Activated gamma-delta T cell treated with Interleukin-2 at 50 U/mL for 16 hours (primary cell): ENCODE measurements at places on chromosomes 7 and 10.

- no peak for DNase-seq
These were observed 1.8 kb upstream of the OPN1SW start for GRCh38 chr7:128777156-128778123.

DNA sequence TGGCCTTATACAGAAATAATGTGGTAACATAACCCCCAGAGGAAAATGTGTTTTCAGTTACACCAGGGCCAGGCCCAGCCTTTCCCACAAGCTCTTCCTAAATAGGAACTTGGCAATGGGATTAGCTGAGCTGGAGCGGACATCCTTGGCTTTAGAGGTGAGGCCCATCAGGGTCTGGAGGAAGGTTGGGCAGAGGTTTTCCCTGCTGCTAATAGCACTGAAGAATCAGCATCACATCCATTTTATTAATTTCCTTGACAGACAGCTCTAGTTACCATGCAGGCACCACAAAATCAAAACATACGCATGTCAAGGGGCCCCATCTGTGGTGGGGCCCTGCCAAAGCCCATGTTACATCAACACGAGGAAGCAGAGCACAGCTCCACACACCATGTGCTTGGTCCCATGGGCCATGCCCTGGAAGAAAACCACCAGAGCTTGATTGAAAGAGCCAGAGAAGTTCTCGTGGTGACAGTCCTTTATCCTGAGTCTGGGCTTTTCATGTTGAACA, 566.6 kb downstream of the KCNMA1 start:
- DNase-seq: no peak

DNA sequence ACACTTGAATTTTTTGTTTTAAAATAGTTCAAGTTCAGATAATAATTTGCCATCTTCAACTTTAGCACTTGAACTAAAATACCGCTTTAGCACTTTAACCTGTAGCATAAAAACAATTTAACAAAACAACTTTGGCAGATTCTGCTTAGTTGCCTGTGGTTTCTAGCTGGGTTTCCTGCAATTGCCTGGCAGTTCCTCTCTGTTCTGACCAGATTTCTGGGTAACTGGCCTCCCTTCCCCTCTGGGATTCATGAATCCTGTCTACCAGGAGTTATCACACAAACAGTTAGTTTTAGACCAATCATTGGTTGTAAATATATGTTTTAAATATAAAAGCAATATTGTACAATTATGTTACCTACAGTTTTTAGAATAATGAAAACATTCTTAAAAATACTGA, 89.8 kb upstream of the HDAC9 start:
- no peak for DNase-seq

GRCh38 chr10:13972609-13973008, 358.1 kb downstream of the FRMD4A start:
- DNase-seq: no peak

DNA sequence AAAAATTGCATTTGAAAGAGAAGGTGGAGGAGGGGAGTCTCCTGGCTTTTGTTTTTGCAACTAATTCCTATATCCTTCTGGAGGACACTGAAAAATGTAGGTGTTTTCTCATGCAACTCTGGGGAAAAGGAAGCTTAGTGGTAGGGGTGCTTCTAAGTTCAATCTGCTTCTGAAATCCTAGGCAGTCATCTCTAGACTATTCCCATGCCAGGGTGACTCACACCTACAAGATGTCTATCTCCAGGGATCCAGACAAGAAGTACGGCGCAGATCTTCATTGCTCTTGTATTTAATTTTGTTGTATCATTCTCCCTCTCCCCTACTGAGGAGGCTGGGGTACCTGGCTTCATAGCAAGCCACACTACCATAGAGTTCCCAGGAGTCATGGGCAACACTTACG, 258.8 kb downstream of the PHF14 start:
- DNase-seq: no peak

GRCh38 chr7:86932038-86932512, 127.4 kb downstream of the ELAPOR2 start:
- no peak for DNase-seq

GRCh38 chr7:142376356-142376997, 118.6 kb upstream of the PRSS58 start:
- DNase-seq: no peak
